ENCODE measurements at places on chromosomes 7 and 10. TPM values are rescaled to one million over a fixed set of nuclear protein-coding genes. Genes with fewer than 3 reads are reported as not detected.

GRCh38 chr10:86729677-86730076 lies 26.7 kb upstream of the BMPR1A start:
- DNase-seq, result no peak

- DNase-seq, result no peak
Measured at GRCh38 chr7:118511146-118511545, 286.6 kb downstream of the ANKRD7 start.

DNA sequence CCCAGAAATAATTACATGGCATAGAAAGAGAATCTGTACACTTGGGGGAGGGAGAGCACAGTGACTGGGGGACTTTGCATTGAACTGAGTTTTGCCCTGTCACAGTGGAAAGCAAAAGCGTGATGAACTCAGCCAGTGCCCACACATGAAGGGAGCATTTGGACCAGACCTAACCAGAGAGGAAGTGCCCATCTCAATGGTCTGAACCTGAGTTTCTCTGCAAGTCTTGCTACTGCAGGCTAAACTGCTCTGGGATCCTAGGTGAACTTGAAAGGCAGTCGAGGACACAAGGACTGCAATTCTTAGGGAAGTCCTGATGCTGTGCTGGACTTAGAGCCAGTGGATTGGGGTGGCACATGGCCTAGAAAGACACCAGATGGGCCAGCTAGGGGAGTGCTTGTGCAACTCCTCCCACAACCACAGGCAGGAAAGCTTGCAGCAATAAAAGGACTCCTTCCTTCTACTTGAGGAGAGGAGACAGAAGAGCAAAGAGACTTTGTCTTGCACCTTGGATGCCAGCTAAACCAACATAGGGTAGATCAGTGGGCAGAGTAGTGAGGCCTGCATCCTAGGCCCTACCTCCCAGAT lies 259.0 kb downstream of the GRM8 start:
- no peak for DNase-seq

The CCZ1 gene
- total RNA-seq, result 55.0 TPM

DNA sequence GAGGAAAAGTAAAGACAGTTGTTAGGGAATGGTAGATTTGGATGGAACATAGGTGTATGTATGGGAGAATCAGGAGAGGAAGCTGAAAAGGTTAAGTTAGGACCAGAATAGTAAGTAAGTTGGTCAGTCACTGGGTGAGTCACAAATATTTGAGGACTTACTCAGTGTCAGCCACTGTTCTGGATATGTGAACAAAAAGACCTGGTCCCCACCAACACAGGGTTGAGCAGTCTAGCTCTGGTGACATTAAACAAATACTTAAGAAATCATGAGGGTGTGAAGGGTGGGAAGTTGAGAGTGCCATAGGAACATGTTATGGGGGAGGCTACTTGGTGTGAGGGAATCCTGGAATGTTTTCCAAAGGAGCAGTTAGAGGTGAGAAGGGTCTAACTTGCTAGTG lies 246.9 kb downstream of the PTEN start:
- peak; percentile 57 for DNase-seq

- no peak for DNase-seq
Measured at GRCh38 chr10:49318028-49318427, 19.1 kb downstream of the C10orf71 start.

- peak; percentile 15 for DNase-seq
Measured at GRCh38 chr10:42975558-42976340, 101.1 kb upstream of the RET start.

- no peak for DNase-seq
Measured at GRCh38 chr10:28842321-28842720, 165.0 kb downstream of the BAMBI start.

The CYP2E1 gene
- total RNA-seq, result not detected

The CDK13 gene
- total RNA-seq, result 64.6 TPM

- peak; percentile 66 for DNase-seq
Measured at GRCh38 chr7:149598721-149599308, 101.2 kb upstream of the ZNF746 start.

GRCh38 chr10:8315619-8316021 lies 261.1 kb downstream of the GATA3 start:
- DNase-seq, result no peak

DNA sequence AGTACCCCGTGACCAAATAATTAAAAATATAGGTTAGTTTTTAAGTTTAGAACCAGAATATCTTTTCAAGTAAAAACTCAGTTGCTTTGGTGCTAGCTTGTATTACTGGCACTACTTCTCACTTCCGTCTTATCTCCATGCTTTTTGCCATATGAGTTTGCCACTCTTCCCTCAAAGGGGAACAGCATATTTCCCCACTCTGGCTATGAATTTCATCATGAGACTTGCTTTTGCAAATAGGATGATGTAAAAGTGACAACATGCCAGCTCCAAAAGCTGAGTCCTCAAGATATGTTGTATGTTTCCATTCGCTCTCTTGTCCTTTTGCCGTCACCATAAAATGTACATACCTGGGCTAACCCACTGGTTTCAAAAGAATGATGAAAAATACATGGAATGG lies 178.1 kb upstream of the SEMA3A start:
- DNase-seq, result no peak

The RBP4 gene
- 4.5 TPM for total RNA-seq

DNA sequence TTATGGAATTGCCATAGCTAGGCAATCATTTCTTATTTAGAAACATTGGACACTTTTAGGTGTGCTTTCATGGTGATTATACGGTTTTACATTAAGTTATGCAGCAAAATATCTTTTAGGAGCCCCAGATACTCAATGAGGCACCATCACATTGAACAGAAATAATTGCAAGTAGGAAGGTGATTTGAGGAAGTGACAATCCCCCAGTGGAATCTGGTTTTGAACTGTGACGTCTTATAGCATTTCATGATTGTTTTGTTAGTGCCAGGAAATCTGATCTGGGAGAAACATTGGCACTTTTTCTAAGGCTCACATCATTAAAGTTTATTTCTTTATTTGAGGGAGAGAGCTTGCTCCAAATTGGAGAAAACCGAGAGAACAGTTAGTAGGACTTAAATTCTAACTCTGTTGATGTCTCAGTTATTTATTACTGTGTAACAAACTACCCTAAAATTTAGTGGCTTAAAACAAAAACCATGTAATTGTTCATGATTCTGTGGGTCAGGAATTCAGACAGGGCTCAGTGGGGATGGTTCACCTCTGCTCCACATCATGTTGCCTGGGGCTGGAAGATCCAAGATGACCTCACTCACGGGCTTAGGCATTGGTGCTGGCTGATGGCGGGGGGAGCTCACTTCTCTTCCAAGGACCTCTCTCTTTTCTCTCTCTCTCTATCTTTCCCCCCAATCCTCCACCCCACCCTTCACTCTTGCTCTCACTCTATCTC lies 78.2 kb upstream of the STEAP1B start:
- no peak for DNase-seq

DNA sequence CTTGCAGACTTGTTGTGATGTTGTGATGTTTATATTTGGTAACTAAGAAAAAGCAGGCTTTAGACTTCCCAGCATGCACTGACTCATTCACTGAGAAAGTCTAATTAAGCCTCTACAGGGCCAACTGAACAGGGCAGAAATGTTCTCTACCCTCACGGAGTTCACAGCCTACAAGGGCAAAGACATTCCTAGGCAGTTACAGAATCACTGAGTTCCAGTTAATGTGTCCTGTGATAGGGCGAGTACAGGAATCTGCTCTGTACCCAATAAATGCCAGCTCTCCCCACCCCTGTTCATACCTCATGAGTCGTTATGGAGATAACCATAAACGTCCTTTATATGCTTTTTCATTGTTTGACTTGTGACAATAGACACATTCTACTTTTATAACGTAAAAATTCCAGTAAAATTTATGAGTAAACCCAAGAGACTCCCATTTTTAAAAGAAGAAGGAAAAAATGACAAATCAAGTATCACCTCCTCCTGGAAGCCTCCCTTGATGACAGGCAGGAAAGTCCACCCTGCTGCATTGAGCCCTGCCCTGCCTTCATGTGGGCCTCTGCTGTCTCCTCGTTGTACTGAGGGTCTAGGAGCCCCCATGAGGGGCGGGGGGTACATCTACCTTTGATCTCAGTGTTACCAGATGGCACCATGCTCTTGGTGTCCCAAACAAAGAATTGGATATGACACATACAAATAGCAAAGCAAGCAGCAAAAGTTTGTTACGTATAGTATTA lies 14.3 kb downstream of the MUC12 start:
- DNase-seq, result peak; percentile 96

Measured in HT-29 (cell line).